Hematopoietic multipotent progenitor cell treated with erythropoietin and hydrocortisone succinate and interleukin-3 and kit ligand, for 8 days (in vitro differentiated cells): ENCODE measurements at places on chromosomes 13 and 19.
A peak's percentile ranks its signal among the peaks of the same experiment; 100 is the strongest.

- no peak for DNase-seq
Measured at GRCh38 chr13:25816239-25816638, 235.6 kb downstream of the SHISA2 start.

DNA sequence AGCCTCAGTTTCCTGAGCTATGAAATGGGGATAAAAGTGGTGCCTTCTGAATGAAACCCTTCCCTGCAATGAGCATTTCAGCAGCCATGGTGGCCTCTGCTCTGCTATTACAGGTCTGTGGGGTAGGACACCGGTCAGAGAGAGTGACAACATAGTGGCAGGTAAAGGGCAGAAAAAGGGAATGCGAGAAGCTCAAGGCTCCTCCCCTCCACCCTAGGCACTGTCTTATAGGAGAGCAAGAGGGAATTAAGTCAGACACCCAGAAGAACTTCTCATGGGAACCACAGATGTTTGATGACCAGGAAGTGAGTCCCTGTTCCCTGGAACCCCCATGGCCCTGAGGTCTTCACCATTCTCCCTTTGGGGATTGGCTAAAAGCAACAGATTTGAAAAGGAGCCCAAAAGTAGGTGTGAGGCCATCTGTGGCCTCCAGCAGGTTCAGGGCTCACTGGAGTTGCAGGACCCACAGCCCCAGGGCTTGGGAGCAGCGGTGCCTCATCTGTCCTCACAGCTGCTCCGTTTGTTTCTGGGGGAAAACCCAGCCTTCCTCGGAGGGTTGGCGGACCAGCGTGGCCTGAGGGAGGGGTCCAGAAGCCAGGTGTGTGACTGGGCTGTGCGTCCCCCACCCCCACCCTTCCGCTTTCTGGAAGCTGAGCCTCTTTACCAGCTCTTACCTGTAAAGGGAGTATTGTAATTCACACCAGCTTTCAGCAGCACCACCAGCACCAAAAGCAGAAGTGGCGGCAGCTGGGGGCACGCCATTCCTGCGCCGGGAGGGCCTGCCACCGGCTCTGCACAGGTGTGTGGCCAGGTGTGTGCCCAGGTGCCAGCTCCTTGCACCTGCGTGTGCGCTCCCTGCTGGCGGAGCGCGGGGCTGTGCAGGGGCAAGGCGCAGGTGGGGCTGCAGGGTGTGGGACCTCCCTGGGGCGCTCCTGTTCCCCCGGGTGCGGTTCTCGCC, 19.4 kb downstream of the IQCN start:
- no peak for DNase-seq

DNA sequence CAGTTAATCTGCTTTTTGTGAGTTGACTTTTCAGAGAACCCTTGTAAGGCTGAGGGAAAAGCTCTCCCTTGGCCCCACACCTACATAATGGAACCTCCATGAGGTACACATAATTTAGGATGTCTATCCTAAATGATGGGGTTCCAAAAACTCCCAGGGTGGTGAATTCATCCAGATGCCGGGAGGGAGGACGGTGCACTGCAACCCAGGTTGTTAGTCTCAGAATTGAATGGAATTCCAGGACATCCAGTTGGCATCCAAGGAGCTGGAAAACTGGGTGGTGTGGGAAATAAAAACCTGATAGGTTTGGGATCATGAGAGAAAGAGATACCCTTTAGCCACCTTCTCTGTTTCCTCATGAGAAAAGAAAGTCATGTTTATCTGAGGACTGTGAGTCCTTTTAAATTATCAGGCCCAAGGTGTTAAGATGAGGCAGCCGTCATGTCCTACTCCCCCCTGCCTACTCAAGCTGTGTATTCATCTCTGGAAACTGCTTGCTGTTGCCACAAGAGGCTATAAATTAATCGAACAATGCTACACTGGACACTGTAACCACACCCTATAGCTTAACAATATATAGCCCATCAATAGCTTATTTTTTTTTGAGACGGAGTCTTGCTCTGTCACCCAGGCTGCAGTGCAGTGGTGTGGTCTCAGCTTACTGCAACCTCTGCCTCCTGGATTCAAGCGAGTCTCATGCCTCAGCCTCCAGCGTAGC, 49.5 kb downstream of the C13orf46 start:
- no peak for DNase-seq

GRCh38 chr19:16594131-16594586, 21.9 kb upstream of the SLC35E1 start:
- peak; percentile 80 for DNase-seq

DNA sequence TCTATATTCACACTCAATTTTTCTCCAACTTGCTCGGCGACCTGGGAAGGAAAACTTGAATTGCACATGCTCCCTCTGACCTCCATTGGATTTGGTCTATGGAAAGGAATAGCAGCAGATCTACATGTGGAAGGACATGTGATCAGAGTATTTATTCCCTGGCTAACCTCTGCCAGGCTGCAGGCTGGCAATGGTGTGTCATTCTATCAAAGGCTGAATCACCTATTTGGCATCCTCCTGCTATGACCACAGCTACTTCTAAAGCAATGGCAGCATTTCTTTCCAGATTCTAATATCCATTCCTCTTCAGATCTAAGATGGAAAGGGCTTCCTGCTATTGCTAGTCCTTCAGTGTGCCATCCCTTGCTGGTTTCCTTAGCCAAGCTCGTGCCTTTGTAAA, 144.3 kb upstream of the FREM2 start:
- DNase-seq, result no peak

GRCh38 chr13:79171141-79172061, 234.7 kb downstream of the RBM26 start:
- no peak for DNase-seq

GRCh38 chr13:43159026-43159461, 135.7 kb downstream of the DNAJC15 start:
- DNase-seq, result no peak

DNA sequence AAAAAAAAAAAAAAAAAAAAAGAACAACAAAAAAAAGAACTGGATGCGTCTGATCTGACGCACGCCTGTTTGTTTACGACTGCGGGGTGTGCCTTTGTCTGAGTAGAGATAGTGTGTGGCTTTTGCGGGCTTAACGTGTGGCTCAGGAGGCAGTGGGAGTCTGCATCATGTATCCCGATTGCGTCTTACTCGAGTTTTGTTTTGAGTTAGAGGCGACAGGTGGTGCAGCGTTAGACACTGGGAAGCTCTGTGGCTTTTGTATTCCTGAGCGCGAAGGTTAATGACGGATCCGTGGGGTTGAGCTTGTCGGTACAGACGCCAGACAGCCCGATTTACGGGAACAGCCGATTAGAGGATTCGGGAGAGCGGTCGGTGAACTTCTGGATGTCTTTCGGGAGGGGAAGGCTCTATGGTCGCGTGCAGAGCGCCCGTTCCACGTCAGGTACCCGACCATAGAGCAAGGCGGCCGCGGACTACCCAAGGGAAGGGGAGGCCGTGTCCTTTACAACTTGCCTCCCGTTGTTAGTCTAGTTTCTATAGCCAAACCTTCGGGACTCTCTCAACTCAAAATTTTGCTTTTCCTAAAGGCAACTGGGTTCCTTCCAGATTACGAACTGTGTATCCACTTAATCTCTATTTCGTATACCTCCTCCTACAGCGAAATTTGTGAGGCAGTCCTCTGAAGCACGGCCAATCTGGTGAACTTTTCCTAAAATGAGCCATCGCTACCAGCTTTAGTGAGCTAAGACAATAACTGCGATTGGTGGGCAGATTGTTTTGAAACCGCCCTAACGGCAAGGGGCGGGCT, 926 bp upstream of the HNRNPUL1 start:
- peak; percentile 87 for DNase-seq

- DNase-seq, result no peak
Measured at GRCh38 chr13:46572752-46573431, 19.9 kb downstream of the LRCH1 start.

- DNase-seq, result no peak
Measured at GRCh38 chr19:13831537-13832467, 36.6 kb downstream of the ZSWIM4 start.

GRCh38 chr13:110311443-110312338, 4.6 kb downstream of the COL4A2 start:
- no peak for DNase-seq

- no peak for DNase-seq
Measured at GRCh38 chr19:42030645-42031440, 36.8 kb upstream of the ATP1A3 start.

DNA sequence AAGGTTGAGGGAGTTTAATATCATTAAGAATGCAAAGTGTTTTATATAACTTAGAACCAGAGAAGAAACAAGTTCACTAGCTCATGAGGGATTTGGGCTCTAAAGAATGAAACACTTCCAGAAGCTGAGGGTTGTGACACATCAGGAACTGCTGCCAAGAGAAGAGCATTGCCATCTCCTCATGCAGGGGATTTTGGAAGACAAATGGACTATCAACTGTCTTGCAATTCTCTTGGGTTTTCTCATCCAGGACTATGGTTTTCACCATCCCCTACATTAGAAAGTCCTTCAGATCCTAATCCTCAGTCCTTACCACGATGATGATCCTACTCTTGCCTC, 59.7 kb upstream of the KL start:
- no peak for DNase-seq

GRCh38 chr19:35519291-35519690, 5.8 kb upstream of the DMKN start:
- no peak for DNase-seq

GRCh38 chr13:69226427-69226826, 881.2 kb upstream of the ATXN8OS start:
- no peak for DNase-seq

GRCh38 chr13:46367617-46368327, 19.3 kb downstream of the RUBCNL start:
- DNase-seq, result no peak

GRCh38 chr19:33214596-33214995, 11.1 kb downstream of the SLC7A10 start:
- DNase-seq, result no peak

GRCh38 chr19:13234518-13234917, 84.3 kb downstream of the IER2 start:
- peak; percentile 76 for DNase-seq
